ENCODE measurements at places on chromosomes 11 and 22.

DNA sequence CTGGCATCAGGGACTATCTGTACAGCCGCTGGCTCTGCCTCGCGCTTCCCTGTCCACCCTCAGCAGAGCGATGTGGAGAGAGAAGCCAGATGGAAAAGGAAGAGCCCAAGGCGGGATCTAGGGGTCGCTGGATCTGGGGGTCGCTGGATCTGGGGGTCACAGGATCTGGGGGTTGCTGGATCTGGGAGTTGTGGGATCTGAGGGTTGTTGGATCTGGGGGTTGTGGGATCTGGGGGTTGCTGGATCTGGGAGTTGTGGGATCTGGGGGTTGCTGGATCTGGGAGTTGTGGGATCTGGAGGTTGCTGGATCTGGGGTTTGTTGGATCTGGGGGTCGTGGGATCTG is 2.0 kb upstream of the MS4A10 start:
- no peak for DNase-seq

GRCh38 chr11:44604171-44604581 is 38.7 kb downstream of the CD82 start:
- DNase-seq = peak; percentile 44

- DNase-seq = no peak
These were observed 5.5 kb downstream of the TTC28 start for GRCh38 chr22:28674121-28674563.

DNA sequence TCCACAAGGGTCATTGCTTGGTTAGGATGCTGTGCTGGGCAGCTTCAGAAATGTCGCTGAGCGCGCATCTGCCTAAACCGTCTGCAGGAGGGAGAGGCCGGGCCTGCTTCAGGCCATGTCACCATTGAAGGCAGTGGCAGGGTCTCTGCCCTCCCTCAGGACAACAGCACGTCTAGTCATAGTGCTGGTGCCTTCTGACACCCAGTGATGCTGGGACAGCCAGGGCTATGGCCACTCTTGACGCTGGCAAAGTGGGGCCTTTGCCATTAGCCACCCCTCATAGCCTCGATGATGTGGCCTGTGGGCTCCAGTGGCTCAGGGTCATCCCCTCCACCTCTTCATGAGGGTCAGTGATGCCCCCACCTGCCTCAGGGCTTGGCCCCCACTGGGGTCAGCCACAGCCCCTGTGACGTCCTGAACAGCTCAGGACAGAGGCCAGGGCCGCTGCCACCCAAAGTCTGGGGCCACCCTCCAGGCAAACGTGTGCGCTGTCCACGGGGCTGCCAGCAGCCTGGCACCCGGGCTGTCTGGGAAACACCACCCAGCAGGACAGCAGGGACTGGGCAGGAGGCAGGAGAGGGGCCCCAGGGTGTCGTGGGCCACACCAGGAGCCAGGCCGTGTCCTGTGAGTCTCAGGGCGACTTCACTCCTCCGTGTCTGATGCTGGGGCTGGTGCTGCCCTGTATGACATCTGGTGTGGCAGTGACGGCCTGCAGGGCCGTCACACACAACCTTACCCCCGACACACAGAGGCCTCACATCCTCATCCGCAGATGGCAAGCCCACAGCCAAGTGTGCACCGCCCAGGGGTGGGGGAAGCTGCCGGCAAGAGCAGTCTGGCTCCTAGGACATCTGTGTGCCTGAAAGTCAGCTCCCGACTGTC is 42.5 kb downstream of the CERK start:
- no peak for DNase-seq

GRCh38 chr11:93814966-93815633 is 31.0 kb downstream of the MED17 start:
- DNase-seq = no peak
